ENCODE measurements at places on chromosomes 11 and 22. TPM values are rescaled to one million over a fixed set of nuclear protein-coding genes. Genes with fewer than 3 reads are reported as not detected.

GRCh38 chr11:32972781-32973180, 42.9 kb upstream of the DEPDC7 start:
- no peak for DNase-seq

DNA sequence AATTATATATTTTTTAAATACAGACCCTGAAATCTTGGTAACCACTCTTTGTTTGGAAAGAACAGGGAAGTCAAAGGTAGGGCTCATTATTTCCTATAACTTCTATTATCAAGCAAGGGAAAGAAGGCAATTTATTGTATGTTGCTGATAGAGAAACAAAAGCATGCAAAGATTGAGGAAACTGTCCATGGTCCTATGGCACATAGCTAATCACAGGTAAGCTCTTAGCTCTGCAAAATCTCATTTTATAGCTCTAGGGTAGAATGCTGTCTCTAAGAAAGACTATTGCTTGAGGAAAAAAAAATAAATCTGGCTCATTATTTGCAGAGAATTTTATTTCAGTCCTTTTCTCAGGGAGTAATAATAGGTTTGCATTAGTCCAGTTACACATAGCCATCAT, 7.4 kb upstream of the GUCY1A2 start:
- no peak for DNase-seq

DNA sequence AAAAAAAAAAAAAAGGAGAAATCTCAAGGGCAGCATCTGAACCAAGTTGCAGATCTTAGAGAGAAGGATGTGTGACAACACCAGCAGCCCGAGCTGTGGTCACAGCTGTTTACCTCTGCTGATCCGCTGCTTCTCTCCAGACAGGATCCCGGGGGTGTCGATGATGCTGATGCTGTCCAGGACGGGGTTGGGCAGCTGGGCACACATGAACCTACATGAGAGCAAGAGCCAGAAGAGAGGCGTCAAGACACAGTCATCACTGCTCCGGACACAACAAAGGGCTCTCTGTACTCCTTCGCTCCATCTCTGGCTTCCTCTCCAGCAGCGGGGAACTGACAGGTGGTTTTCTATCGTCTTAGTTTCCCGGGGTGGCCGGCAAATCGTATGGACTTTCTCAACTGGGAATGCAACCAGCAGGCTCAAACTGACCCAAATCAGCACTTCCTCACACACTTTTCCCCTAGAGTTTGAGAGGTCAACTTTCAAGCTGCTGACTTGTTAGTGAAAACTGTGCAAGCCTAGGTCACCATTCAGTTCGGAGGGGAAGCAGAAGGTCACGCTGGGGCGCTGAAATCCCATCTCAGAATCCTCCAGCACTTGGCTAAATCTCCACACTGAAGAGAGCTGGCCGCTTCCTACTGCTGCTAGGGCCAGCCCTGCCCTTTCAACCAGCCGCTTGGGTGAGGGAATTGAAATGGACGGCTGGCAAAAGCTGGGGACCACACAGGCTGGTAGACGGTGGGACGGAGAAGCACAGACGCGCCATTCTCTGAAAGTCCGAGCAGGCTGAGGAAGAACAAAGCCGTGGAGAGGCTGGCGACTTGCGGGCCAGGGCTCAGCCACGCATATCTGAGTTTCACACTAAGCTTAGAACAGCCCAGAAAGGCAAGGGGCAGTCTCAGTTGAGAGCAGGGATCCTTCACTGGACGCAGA, 3.8 kb downstream of the EHD1 start:
- DNase-seq: no peak

GRCh38 chr11:108945341-108945740, 280.5 kb downstream of the DDX10 start:
- DNase-seq: no peak

GRCh38 chr11:8239536-8240228, 24.0 kb downstream of the LMO1 start:
- DNase-seq: no peak

- no peak for DNase-seq
Observed at GRCh38 chr11:75403983-75404658, 4.8 kb downstream of the RPS3 start.

GPR83 gene
- total RNA-seq: 0.48 TPM

DNA sequence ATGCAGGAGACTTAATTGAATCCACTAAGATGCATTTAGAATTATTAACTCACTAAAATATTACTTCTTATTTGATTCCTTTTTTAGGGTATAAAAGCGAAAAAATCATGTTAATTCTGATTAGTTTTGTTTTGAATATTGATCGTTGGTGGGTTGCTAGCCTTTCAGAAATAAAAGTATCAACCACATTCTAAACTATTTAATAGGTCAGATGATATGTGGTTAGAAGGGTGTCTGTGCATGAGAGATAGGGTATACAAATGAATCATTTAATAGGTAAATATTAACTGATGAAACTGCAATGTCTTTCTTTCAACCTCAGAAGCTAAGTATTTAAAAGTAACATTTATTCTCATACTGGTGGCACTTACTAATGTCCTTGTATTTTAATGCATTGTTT, 515.1 kb downstream of the CNTN5 start:
- no peak for DNase-seq

FAM180B gene
- total RNA-seq: not detected

GRCh38 chr11:31720225-31720624, 90.9 kb downstream of the PAX6 start:
- DNase-seq: no peak

- no peak for DNase-seq
Observed at GRCh38 chr11:69567951-69568808, 72.8 kb upstream of the CCND1 start.

- no peak for DNase-seq
Observed at GRCh38 chr22:49587987-49588386, 239.7 kb downstream of the BRD1 start.

- DNase-seq: no peak
Observed at GRCh38 chr11:115716601-115717529, 212.7 kb upstream of the CADM1 start.

SAA2 gene
- total RNA-seq: 22.1 TPM

GRCh38 chr11:111733016-111733415, 33.2 kb downstream of the PPP2R1B start:
- peak; percentile 87 for DNase-seq
